Activated CD4-positive, alpha-beta T cell treated with anti-CD3 and anti-CD28 coated beads, Interleukin-2, amount 10 ng/mL, durations not matched to agents 7 days and 5 days (primary cell): ENCODE measurements at places on chromosomes 1 and 21. TPM values are rescaled to one million over a fixed set of nuclear protein-coding genes. Genes with fewer than 3 reads are reported as not detected.
A peak's percentile ranks its signal among the peaks of the same experiment; 100 is the strongest.

DNA sequence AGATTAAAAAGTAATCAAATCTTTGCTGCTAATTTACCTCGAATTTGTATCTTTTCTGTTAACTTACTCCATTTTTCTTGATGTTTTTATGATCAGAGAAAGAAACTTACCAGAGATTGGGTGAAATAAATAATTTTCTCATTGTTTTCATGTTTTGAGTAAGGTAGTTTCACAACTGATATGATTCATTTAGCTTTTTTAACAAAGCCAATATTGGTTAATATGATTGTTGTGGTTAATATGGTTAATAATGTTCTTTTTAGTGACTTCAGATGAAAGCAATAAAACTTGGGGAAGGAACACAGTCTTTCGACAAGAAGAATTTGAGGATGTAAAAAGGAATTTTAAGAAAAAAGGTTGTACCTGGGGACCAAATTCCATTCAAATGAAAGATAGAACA lies 48.1 kb downstream of the MAP3K21 start:
- DNase-seq = no peak

GRCh38 chr21:44065428-44065827 lies 41.8 kb upstream of the PWP2 start:
- peak; percentile 87 for DNase-seq

- DNase-seq = no peak
Measured at GRCh38 chr1:81021134-81021533, 779.6 kb upstream of the ADGRL2 start.

DNA sequence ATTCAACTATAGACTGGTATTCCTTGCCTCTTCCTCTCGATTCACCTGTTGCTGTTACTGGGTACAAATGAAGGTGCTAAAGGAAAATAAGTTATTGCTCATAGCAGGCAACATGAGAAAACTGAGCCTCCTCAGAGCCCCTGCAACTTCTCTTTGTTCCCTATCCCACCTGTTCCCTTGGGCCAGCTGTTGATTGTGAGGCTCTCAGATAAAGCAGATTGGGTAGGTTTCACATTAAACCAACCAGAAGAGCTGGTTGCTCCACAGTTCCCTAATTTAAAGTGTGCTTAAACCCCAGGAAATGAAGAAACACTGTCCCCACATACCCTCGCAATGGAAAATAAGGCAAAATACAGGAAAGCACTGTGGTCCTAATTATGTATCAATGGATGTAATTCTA lies 4.8 kb downstream of the DEDD start:
- DNase-seq = no peak

DNA sequence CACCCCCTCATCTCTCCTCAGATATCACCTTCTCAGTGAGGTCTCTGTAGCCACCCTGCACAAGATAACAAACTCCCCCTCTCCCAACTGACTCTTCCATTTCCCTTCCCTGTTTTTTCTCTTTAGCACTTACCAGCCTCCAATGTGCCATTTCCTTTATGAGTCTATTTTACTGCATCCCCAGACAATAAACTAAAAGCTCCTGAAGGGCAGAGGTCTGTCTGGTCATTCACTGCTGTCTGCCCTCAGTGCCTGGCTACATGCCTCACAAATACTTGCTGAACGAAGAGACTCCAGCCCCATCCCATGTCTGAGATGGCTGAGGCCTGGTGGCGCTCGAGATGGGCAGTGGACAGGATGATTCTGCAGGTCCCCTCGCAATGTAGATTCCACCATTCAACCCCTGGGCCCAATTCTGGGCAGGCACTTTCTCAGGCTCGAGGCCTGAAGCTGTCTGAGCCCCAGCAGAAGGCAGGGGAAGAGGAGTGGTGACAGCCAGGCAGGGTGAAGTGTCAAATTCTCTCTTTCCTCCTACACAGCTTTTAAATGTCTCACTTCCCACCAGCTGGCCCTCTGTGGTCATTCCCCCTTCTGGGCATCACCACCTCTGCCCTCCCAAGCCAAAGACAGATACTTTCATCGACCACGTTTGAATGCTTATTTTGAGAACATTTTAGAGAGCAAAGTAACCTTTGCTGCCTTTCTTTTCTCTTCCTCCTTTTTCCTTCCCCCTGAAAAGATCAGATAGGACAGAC lies 6.6 kb downstream of the LRRN2 start:
- no peak for DNase-seq

- no peak for DNase-seq
Measured at GRCh38 chr21:36788120-36788638, 89.3 kb downstream of the SIM2 start.

The WDR64 gene
- 0.21 TPM for total RNA-seq
